ENCODE measurements at places on chromosomes 2 and 18. TPM values are rescaled to one million over a fixed set of nuclear protein-coding genes. Genes with fewer than 3 reads are reported as not detected.

SOCS6 gene
- total RNA-seq, result 20.3 TPM

ANXA4 gene
- total RNA-seq, result 67.8 TPM

IL1B gene
- 6.2 TPM for total RNA-seq

SLC14A1 gene
- 76.3 TPM for total RNA-seq

ASB3 gene
- 24.1 TPM for total RNA-seq

STRN gene
- total RNA-seq, result 23.4 TPM

SATB2 gene
- 4.5 TPM for total RNA-seq

RAB1A gene
- 80.7 TPM for total RNA-seq

FN1 gene
- 8,882 TPM for total RNA-seq

SLC4A5 gene
- 2.2 TPM for total RNA-seq

POTEC gene
- total RNA-seq, result not detected

PCARE gene
- total RNA-seq, result not detected

METAP1D gene
- 3.2 TPM for total RNA-seq

DNAJB2 gene
- 61.2 TPM for total RNA-seq

TCF4 gene
- total RNA-seq, result 267 TPM

CCDC74A gene
- 2.6 TPM for total RNA-seq

RNMT gene
- 19.0 TPM for total RNA-seq

DNAJC5G gene
- total RNA-seq, result not detected

ASIC4 gene
- not detected for total RNA-seq

KCNG2 gene
- total RNA-seq, result 1.5 TPM

SLC9A4 gene
- not detected for total RNA-seq

FOXI3 gene
- total RNA-seq, result not detected

BCL11A gene
- 0.99 TPM for total RNA-seq

MLPH gene
- total RNA-seq, result 2.0 TPM

RGPD3 gene
- total RNA-seq, result 1.1 TPM

ANKRD23 gene
- total RNA-seq, result 8.4 TPM

PRKRA gene
- total RNA-seq, result 61.3 TPM

GPR45 gene
- total RNA-seq, result not detected

CCDC148 gene
- not detected for total RNA-seq

TFCP2L1 gene
- 1.1 TPM for total RNA-seq

SLC9A2 gene
- total RNA-seq, result 0.71 TPM

RIT2 gene
- not detected for total RNA-seq

RAB6C gene
- total RNA-seq, result not detected

SLC5A6 gene
- 26.0 TPM for total RNA-seq

LDAH gene
- 19.8 TPM for total RNA-seq

DNER gene
- total RNA-seq, result 0.27 TPM

BCL2 gene
- 29.3 TPM for total RNA-seq

EML6 gene
- total RNA-seq, result 0.92 TPM

PTRHD1 gene
- total RNA-seq, result 9.7 TPM

KLHL41 gene
- 0.28 TPM for total RNA-seq

SLC40A1 gene
- 118 TPM for total RNA-seq

CABYR gene
- total RNA-seq, result 6.1 TPM

SPEG gene
- 426 TPM for total RNA-seq

CROCC2 gene
- not detected for total RNA-seq

LRRTM1 gene
- total RNA-seq, result not detected

APCDD1 gene
- 38.2 TPM for total RNA-seq

All from thoracic aorta (tissue), 2 donors.